ENCODE measurements at places on chromosomes 1 and 21.
A peak's percentile ranks its signal among the peaks of the same experiment; 100 is the strongest.

GRCh38 chr1:193846876-193847604 is 660.6 kb upstream of the B3GALT2 start:
- no peak for DNase-seq

DNA sequence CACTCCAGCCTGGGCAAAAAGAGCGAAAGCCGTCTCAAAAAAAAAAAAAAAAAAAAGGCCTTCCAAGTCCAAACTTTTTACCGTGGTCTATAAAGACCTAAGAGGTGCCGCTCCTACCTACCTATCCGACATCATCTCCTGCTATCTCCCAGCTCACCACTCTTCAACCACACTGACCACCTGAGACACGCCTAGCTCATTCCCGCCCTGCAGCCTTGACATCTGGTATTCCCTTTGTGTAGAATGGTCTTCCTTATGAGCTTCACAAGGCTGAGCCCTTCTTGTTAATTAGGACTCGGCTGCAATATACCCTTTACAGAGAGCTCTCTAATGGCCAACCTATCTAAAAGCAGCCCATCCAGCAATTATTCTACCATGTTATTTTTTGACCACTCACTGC is 680 bp downstream of the MAGOH start:
- no peak for DNase-seq

DNA sequence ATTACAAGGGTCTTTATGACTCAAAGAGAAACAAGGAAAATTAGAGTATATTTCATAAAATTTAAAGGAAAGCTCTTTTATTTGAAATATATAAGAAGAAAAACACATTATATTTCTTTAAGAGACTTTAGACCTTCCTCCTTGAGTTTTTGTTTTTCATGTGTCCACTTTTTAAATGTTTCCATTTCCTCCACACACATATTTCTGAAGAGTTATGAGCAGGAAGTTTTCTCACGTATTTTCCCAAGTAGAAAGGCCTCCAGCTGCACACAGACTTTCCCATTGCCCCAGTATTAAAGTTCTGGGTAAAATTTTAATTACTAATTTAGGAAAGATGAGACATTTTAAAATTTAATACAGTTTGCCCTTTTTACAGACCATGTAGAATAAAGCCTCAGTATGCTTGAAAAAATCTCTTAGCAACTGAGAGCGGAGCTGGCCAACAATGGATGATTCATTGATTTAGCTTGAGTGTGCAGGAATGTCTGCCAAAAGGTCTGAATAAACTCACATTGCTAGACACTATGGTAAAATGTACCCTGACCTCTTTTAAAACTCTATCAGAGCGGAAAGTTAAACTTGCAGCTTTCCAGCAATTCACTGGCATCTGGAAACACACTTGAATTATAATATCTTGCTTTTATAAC is 57.9 kb downstream of the DDAH1 start:
- no peak for DNase-seq

DNA sequence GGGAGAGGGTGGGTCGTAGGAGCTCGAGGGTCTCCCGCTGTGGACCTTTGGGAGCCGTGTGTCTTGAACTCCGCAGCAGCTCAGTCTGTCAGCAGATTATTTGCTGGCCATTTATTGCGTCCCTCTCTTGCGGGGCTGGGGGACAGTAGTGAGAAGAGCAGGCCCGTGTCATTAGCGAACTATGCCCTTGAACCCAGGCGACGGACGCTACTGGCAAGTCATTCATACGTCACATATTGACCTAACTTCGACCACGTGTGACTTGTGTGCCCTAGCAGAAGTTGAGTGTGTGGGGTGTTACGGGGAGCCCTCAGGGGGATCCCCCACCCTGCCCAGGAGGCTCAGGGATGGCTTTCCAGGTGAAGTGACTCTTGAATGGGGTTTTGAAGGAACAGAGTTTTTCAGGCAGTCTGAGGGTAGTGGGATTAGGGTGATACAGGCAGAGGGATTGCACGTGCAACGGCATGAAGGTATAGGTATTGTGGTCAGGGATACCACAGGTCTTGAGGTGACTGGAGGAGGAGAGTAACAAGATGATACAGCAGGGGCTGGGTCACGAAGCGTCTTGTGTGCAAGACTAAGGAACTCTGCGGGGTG is 13.0 kb downstream of the RCC1 start:
- DNase-seq = peak; percentile 61

DNA sequence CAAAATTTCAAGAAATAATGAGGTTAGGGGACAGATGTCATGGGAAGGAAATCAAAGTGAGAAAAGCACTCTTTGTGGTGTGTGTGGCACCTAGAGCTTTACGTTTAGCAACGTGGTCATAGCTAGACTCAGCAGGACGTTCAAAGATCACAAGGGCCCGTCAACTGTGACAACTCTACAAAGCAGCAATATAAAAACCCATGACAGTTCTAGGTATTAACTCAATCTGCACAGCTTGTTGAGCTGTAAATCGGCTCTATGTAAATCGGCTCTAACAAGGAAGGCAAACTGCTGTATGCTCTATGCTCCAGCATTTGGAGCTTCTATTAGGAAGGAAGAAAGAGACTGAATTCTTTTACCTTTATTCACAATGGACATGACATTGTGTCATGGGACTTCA is 64.8 kb downstream of the TP53BP2 start:
- DNase-seq = no peak

- no peak for DNase-seq
These were observed 8.4 kb downstream of the MYBPH start for GRCh38 chr1:203167026-203167912.

DNA sequence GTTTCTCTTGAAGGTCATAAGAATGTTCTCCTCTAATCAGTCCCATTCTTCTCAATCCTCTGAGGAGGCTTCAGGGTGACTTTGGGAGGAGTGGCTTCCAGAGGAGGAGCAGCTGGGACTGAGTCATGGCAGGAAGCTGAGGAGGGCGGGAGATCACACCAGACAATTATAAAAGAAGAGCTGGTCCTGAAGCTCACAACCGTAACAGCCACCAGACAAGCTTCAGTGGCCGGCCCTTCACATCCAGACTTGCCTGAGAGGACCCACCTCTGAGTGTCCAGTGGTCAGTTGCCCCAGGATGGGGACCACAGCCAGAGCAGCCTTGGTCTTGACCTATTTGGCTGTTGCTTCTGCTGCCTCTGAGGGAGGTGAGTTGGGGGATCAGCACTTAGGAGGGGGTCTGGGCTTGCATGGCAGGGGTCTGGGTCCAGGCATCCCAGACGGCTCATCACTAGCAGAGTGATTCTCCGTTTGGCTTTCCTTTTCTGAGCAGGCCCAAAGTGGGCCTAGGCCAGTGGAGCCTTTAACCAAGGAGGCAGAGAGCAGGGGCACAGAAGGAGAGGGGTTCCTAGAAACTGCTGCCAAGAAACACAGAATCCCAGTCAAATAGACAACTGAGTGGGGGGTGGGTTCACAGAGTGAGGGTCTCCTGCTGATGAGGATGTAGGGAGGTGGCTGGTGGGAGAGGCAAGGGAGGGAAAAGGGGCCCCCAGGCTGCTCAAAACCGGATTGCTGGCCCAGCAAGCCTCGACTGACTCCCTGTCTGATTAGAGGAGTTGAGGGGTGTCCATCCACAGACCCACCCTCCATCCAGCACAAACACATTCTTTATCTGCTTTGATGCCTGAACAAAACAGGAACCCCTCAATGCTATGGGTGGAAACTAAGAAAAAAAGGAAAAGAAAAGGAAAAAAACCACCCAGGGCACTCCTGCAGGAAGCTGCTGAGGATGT is at the start of gene ECM1:
Gene ECM1 (plus strand): TSS at position 198 of the 953 bp plus-strand sequence. CDS start 101 bp downstream, at position 299.
- DNase-seq = no peak

DNA sequence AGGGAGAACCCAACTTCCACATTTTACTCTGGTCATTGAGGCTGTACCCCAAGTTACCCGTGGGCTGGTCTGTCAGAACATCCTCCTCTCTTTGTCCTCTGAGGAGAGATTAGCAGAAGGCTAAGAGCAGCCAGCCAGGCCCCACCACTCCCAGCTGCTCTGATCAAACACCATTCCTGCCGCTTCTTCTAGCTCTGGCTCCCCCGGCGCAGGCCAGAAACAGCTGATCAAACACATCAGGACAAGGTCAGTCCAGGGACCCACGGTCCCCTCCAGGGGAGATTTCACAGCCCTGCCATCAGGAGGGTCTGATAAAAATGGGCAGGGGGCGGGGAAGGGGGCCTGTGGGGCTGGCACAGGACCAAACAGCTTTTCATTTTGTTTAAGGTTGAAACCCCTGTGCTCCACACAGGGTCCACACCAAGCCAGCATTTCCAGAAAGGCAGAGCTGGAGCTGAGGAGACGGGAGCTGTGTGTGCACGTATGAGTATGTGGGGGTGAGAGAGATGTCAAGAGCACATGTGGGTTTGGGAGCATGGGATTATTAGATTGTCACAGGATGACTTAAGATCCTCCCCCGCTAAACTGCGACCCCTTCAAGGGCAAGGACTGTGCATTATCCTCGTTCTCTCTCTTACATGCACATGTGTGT is 29.9 kb upstream of the EPHA8 start:
- DNase-seq = no peak

- no peak for DNase-seq
These were observed 11.8 kb upstream of the RAP1GAP start for GRCh38 chr1:21680918-21681317.

DNA sequence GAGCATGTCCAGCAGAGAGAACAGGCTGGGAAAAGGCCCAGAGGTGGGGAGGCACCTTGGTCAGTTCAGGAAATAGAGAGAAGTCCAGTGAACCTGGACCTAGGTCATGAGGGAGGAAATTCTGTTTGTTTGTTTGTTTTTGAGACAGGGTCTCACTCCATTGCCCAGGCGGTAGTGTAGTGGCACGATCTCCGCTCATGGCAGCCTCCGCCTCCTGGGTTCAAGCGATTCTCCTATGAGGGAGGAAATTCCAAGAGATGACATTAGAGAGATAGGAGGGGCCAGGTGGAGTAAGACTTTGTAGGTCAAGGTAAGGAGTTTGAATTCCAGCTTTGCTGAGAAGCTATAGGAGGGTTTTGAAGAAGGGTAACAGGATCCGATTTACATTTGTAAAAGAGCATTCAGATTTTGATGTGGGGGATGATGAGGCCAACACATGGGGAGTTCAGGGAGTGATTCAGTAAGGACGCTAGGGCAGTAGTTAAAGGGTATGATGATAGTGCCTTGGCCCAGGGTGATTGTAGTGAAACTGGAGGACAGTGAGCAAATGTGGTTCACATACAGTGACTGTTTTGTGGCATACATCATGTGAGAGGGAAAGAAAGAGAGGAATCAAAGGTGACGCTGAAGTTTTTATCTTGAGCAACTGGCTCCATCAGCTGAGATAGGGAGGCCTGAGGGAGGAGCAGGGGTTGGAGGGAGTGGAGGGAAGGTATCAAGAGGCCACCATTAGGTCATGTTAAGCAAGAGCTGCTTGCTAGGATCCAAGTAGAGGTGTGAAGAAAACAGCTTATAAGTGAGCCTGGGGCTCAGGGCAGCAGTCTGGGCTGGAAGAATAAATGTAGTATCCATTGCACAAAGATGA is 8.3 kb upstream of the TRABD2B start:
- no peak for DNase-seq

DNA sequence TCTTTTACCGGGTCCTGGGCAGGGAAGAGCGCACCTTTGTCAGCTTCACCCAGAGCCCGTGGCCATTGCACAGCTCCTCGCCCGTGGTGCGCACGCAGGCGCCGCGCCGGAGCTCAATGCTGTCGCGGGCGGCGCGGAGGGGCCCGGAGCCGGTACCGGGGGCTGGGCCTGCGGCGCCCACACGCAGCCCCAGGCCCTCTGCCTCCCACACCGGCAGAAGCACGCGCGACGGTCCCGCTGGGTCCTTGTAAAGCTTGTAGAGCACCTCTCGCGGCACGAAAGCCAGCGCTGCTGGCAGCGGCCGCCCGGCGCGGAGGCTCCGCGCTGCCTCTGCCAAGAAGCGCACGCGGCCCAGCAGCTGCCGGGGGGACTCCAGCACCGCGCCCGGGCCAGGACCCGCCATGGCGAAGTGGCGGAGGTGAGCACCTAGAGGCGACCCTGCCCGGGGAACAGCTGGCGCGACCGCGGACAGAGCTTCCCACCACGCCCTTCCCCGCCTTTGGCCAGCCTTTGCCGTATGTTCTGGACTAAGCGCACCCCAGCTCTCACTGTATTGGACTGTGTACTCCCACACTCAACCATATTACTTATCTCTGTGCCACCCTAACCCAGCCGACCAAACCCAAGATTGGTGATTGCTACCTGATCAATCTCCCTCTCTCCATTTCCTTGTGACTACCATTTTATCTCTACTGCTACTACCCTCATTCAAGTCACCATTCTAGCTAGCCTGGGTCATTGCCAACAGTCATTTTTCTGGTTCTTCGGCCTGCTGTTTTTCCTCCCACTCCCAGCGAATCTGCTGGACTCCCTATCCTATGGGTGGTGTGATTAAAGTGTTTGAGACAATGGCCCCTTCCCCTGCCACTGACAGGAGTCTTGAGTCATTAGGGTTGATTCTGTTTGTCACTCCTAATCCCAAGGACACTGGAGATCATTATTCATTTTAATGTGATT is at the start of gene HECTD3:
Gene HECTD3 (minus strand): TSS at position 470 of the 957 bp plus-strand sequence. CDS start 67 bp downstream, at position 403.
- DNase-seq = peak; percentile 45

- no peak for DNase-seq
These were observed 3.2 kb upstream of the QSOX1 start for GRCh38 chr1:180151508-180151907.

GRCh38 chr1:21565285-21565684 is 56.1 kb downstream of the ALPL start:
- no peak for DNase-seq

- no peak for DNase-seq
These were observed 39.1 kb upstream of the ENAH start for GRCh38 chr1:225691861-225692516.

DNA sequence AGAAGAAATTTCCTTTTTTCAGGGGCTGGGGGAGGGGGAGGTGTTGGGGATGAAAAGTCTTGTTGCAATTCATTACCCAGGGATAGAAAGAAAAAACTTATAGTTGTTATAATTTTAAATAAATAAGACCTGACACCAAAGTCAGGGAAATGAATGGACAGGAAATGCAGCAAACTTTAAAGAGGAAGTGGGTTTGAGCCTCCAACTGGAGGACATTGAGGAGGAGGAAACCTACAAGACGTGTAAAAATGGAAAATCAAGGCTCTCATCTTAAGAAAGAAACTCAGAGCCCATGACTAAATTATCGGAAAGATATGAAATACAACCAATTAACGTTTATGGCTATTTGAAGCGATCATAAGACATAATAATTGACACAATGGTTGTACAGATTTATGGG is 54.4 kb downstream of the NIBAN1 start:
- no peak for DNase-seq

GRCh38 chr1:171160211-171160610 is 24.9 kb upstream of the FMO2 start:
- no peak for DNase-seq

- no peak for DNase-seq
These were observed 5.8 kb downstream of the LAMC2 start for GRCh38 chr1:183191833-183192232.
